Activated effector memory CD4-positive, alpha-beta T cell treated with Interleukin-2 at 50 U/mL for 16 hours (primary cell): ENCODE measurements at places on chromosomes 12 and 14.

DNA sequence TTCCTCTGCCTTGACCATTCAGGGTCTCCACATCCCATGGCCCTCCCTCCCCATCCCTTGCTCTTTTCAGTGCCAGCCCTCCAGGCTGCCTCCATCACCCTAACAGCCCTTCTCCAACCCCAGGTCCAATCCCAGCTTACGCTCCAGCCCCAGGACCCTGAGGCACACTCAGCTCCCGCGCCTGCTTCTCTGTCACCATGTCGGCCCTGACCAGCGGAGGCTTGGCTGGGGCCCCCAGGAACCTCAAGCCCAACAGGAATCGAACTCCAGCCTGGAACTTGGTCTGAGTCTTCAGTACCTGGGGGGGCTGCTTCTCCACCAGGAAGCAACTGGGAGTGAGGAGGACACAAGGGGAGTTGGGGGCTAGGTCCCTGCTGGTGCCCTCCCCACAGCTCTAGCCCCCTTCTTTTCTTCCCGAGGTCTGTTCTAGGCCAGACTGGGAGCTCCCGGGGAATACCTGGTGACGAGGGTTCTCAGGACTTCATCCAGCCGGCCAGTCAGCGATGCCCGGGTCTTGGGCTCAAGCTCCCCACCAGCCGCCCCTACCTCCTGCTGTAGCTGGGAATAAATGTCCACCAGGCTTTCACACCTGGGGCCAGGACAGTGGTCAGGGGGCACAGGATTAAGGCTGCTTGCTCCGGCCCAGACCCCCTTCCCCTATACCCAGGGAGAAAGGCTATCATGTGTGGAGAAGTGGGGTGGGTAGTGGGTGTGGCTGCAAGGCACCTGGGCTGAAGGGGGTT is 6.0 kb downstream of the STAT6 start:
- no peak for DNase-seq

GRCh38 chr12:88579161-88579517 is 1.1 kb downstream of the KITLG start:
- no peak for DNase-seq

DNA sequence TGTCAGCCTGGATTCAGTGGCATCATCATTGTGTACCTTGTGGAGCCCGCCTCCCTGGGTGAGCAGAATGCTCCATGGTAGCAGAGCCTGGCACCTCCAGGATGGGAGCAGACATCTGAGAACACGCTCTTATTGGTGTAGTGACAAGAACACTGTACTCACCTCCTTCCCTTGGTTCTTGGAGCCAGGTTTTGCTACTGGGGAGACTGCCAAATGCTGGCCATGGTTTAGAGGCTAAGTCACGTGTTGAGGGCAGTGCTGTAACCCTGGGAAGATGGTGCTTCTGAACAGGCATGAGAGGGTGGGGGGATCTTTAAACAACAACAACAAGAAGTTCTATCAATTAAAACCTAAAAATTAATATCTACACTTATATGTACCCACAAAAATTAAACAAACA is 47.6 kb upstream of the ASPG start:
- DNase-seq, result no peak

- no peak for DNase-seq
Observed at GRCh38 chr12:76872415-76872814, 6.4 kb downstream of the CSRP2 start.

- no peak for DNase-seq
Observed at GRCh38 chr12:27279826-27280225, 35.7 kb downstream of the STK38L start.

GRCh38 chr12:108744021-108744897 is 12.9 kb upstream of the CORO1C start:
- no peak for DNase-seq

GRCh38 chr14:64730681-64731080 is 26.5 kb downstream of the PLEKHG3 start:
- DNase-seq, result no peak

GRCh38 chr14:35362911-35363374 is 41.6 kb downstream of the NFKBIA start:
- DNase-seq, result no peak

DNA sequence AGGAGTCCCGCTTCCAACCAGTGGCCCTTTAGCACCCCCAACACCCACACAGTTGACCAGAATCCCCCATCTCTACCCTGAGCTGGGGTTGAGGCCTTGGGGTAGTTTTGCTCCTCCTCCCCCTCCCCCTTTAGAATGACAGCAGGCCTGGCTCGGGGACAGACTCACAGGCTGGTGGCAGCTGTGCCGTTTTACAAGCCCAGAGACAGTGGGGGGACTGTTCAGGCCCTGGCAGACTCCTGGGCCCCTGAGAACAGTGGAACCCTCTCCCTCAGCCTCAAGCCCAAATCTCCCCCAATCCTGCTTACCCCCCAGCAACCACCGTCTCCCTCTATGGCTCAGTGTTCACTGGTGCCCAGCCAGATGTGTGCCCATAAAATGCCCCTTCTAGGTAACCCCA is 10.1 kb downstream of the TMEM119 start:
- no peak for DNase-seq

DNA sequence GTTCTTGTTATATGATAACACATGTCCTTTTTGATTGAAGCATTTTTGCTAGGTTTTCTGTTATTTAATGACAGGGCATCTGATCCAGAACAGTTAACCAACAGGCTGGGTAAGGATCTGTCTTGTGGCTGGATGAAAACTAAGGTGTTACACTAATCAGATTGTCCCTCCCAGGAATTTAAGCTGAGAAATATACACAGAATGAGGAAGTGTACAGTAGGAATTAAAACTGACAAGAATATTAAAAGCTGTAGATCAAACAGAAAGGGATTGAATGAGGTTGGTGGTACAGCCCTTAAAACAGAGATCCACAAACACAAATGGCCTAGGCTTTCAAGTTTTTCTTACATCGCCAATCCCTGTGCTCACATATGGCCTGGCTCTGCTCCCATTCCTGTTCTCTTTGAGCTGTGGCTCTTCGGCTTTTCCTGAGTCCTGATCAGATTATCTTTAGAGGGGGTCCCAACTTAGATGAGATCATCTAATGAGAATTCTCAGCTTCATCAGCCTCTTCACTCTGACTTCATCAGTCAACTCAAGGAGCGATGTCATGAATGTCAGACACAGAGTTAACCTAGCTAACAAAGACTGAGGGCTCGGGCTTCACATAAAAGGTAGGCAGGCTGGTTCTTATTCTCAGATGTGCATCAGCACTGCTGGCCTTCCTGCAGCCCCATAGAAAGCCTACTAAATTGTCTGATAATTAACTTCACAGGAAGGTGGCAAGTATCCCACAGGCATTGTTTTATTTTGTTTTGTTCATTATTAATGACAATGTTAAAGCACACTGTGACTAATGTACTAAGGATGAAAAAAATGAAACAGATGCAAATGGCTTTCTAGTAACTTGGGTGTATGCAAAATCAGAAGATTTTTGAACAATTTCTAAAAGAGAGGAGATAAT is 11.4 kb downstream of the PYGL start:
- no peak for DNase-seq

- DNase-seq, result no peak
Observed at GRCh38 chr14:80005561-80005960, 205.7 kb downstream of the DIO2 start.

DNA sequence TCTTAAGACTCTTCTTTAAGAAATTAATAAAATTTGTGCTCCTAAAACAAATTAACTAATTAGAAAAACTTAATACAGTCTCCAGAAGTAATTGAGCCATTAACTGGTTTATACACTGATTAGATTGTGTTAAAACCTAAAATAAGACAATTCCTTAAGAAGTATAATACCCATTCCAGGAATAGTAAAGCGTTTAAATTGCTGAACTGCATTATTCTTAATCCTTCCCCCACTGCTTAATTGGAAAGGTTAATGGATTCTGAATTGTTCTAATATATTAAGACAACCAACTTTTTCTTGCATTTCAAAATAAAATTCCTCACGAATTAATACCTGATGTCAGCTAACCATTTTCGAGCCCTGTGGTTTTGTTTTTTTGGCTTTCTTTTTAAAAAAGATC is 128.4 kb downstream of the KICS2 start:
- DNase-seq, result no peak

DNA sequence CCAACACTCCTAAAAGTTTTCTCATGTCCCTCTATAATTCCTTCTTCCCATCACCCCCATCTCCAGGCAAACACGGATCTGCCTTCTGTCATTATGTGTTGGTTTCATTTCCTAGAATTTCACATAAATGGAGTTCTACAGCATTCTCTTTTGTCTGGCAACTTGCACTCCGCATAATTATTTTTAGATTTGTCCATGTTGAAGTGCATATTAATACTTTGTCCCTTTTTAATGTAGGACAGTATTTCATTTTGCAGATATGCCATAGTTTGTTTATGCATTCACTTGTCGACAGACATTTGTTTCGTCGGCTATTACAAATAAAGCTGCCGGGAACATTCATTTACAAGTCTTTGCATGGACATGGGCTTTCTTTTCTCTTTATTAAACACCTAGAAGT is 150.0 kb downstream of the CRADD start:
- DNase-seq, result no peak

- DNase-seq, result no peak
Observed at GRCh38 chr14:95727056-95727700, 13.3 kb upstream of the TCL1A start.

DNA sequence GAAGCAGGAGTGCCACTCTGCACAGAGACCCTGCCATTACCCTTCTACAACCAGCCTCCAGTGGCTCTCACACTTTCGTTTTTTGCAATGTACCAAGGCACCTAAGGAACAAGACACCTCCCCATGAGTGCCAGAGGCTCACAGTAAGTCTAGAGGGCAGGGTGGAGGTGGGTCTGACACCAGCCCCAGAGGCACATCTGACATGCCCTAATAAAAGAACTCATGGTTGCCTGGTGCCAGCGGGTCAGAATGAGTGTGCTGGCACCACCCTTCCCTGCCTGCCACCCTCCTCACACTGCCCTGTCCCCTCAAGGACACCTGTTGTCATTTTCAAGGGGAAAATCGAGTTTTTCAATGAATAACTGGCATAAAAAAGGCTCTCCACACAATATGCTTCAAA is 161.2 kb downstream of the FOXN3 start:
- DNase-seq, result no peak

- DNase-seq, result no peak
Observed at GRCh38 chr14:61315313-61315712, 6.1 kb upstream of the PRKCH start.

DNA sequence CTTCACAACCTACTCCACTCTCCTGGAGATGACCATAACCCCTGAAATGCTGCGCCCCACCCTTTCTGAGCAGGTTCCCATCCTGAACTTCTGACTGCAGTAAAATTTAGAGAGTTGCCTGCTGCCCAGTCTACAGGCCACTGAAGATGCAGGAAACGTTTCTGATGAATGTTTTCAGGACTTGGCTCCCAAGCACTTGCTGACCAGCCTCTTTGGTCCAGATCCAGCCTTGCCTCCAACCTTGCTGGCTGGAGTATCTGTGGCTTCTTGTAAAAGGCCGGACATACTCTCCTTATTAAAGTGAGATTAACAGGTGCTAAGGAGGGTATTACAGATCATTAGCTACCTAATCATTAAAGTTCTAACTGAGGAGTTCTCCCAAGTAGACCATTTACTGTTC is 70.3 kb upstream of the STXBP6 start:
- no peak for DNase-seq

DNA sequence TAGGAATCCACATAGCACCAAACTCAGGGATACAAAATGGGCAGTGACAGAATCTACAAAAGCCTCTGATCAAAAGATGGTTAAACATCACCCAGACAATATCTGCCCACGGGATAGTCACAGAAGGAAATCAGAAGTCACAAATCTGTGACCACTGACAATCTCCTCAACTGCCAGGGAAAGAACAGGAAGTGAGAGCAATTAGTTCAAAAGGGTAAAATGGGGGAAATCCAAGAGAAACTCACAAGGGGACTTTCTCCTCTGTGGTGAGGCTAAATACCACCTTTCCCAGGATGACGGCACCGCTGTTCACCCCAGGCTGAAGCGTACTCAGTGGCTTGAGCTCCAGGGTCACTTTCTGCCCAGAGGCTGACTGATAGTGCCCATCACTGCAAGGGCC is 10.7 kb downstream of the TTC5 start:
- DNase-seq, result no peak

DNA sequence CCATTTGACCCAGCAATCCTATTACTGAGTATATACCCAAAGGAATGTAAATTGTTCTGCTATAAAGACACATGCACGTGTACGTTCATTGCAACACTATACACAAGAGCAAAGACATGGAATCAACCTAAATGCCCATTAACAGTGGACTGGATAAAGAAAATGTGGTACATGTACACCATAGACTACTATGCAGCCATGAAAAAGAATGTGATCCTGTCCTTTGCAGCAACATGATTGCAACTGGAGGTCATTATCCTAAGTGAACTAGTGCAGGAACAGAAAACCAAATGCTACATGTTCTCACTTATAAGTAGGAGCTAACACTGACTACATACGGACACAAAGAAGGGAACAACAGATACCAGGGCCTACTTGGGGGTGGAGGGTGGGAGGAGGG is 45.7 kb upstream of the VRK1 start:
- DNase-seq, result no peak

DNA sequence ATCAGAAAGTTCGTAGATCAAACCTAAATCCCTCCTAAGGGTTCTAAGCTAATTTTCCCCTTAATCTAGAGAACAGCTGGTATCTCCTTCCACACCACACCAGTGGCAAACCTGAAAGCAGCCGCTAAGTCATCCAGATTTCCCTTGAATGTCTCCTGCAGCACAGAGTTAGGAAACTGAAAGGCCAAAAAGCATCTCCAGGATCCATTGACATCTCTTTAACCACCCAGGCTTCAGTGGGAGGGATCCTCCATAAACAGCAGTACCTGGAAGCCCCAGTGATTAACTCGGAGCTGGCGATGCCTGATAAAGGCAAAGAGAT is 47.6 kb downstream of the CRACR2A start:
- no peak for DNase-seq

DNA sequence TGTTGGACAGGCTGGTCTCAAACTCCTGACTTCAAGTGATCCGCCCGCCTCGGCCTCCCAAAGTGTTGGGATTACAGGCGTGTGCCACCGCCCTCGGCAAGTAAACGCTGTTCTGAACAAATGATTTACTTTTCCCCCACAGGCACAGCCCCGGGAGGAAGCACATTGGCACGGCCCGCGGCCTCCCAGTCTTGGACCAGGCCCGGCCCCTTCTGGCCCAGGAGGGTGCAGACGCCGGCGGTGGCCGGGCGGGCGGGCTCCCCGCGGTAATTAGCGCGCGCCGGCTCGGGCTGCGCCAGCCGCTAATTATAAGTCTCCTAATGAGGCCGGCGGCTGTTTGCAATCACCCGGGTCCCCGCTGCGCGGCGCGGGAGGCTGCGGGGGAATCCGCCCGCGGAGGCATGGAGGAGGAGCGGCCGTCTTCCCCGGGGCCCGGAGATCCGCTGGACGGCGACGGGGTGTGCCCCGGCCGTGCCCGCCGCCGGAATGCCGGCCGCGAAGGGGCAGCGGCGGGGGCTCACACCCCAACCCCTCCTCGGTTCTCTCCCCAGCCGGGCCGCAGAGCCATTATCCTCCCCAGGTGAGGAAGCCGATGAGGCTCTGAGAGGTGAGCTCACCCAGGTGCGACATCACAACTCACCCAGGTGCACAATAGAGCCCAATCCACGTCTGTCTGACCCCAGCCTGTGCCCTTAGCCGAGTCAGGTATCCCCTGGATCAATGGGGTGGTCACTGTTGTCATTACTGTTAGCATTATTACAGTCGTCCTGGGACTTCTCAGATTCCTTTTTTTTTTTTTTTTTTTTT is 3.3 kb upstream of the POP5 start:
- DNase-seq, result peak; percentile 47
